Dorsolateral prefrontal cortex (tissue), 122 donors: ENCODE measurements at places on chromosomes 7 and 10. TPM values are rescaled to one million over a fixed set of nuclear protein-coding genes. Genes with fewer than 3 reads are reported as not detected.

- DNase-seq = no peak
These were observed 169.7 kb downstream of the BUB3 start for GRCh38 chr10:123323884-123324283.

The AQP1 gene
- total RNA-seq = 80.9 TPM

GRCh38 chr10:116838143-116838725 lies 11.1 kb upstream of the ENO4 start:
- no peak for DNase-seq

GRCh38 chr7:66307591-66308215 lies 102.6 kb downstream of the TPST1 start:
- no peak for DNase-seq

GRCh38 chr10:18238870-18239485 lies 98.8 kb downstream of the CACNB2 start:
- DNase-seq = no peak
